ENCODE measurements at places on chromosomes 3 and 15.

DNA sequence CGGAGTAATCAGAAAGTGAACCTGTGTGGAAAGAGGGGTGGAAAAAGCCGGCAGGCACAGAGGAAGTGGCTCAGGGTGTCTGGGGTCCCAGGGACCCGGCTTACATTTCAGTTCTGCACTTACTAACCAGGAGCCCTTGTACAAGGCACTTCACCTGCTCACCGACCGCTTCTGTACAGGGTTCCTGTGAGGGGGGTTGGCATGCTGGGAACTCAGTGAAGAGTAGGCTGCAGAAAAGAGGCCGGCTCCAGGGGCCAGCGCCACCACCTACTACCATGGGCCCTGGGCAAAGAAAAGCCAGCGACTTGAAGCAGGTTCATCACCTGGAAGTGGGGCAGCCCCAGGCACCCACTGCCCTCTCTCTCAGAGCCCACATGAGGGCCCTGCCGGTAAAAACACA lies 6.2 kb downstream of the STIMATE start:
- DNase-seq: no peak

- DNase-seq: no peak
Observed at GRCh38 chr3:146187334-146187950, 26.5 kb upstream of the PLOD2 start.

GRCh38 chr3:11591391-11592282 lies 52.1 kb downstream of the VGLL4 start:
- no peak for DNase-seq

- no peak for DNase-seq
Observed at GRCh38 chr15:98953000-98953787, 54.4 kb downstream of the PGPEP1L start.

DNA sequence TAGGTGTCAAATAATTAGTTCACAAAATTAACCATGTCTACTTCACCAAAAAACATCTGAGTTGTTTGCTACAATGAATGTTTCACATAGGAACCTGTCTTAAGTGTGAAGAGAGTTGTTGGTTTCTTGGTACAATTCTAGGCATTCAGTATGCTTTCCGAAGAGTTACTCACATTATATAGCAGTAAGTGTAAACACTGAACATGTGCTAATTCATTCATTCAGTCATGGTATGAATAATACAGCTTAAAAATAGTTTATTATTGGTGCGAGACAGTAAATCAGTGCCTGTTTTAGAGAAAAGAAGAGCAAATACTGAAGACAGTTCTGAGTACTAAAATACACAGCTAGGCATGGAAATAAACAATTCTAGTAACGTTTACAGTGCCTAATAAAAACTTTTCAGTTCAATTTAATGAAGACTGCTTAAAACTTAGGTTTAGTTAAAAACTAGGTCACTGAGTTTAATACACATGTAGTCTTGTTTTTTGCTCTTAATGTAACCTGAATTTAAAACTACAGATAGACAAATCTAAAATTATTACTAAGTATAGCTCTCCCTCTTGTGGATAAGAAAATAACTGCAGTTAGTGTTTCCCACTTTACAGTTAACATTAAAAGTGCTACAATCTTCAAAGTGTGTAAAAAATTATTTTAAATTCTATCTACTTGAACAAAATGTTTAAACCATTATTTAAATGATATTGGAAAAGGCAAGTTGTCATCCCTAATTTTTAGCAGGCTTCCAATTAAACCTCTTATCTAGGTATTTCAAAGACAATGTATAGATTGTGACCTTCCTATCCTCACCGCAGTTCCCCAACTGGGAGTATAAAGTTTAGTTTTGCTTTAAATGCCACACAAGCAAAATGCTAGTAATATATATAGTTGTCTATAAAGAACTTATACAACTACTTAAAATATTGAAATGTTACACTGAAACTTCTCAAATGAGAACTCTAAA lies 20.1 kb upstream of the ZCWPW2 start:
- peak; percentile 9 for DNase-seq

DNA sequence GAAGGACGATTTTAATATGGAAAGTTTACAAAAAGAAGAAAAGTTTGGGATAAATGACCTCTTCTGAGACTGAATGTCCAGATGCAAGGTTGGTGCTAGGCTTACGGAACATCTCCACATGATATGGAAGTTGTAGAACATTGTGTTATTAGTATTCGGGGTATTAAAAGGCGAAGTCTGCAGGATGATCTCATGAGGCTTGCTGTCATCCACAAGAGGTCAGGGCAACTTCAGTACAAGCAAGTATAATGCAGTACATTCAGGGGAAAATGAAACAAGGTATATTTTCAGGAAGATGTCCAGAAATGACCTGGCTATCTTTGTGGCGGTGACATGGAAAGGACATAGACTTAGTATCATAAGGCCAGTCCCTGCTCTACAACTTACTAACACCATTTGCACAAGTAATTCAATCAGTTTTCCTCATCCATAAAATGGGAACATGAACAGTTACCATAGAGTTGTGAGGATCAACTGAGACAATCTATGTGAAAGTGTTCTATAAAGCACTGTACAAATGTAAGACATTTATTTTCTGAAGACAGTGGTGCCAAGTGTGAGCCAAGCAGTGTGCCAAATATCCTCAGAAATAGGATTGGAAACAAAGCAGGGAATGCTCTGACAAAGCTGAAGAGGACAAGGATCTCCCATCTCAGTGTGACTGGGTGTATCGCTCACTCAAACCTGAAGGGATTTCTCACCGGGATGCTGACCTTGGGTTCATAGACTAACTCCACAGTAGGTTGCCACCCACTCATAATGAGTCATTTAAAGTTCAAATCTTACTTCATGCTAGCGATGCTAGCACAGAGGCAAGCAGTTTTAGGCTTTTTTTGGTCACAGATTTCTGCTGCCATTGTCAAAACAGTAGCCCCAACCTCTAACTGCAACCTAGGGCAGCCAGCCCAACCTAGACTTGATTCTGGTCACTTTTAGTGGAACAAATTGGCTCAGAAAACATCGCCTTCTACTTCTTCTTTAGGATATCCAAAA lies 118.3 kb downstream of the TIGIT start:
- DNase-seq: no peak

DNA sequence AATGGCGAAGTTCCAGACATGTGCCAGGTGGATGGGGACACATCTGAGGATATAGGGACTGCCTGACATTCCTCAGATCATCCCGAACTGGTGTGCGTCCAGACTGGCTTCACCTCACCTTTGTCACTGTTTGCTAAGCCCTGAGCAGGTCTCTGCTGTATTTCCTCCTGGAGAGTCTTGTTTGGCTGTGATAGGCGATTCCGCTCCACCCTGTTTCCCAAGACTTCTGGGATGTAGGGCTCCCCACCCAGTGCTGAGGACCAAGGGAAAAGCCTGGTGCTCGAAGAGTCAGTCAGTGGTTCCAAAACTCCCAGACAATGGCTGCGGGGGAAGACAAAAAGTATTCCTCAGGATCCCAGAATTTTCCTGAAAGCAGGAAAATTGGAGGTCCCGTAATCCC lies 11.1 kb upstream of the FURIN start:
- DNase-seq: no peak

GRCh38 chr3:20125897-20126296 lies 60.1 kb downstream of the SGO1 start:
- no peak for DNase-seq

DNA sequence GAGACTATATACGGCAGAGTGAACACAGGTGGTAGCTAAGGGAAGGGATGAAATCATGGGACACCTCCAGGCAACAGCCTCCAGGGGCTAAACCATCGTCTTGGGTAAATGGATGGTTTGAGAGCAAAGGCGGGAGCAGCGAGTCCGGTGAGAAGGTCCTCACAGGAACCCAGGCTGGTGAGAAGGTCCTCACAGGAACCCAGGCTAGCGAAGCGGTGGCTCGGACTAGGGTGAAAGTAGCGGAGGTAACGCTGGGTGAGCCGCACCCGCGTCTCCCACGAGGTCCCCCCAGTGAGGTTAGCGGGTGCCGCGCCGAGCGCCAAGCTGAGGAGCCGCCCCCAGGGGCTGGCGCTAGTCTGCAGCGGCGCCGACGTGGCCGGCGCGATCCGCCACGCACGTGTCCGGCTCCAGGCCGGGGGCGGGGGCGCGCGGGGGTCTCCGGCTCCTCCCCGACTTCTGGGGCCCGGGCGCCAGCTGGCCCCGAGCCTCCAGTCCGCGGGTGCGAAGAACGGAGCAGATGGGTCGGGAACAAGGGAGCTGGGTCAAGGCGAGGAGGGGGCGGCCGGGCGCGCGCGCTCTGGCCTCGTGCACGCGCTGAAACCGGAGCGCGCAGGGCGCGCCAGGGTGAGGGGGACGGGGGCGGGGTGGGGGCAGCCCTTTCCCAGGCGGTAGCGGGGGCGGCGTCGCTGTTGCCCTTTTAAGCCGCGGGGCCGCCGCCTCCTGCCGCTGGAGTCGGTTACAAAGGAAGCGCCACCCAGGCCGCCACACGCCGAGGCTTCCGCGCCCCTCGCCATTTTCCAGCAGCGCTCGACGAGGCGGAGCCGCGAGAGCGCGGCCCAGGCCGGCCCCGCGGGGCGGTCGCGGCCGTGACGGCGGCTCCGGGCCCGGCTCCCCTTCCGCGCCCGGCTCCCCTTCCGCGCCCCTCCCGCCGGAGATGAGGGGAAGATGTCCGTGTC lies at the start of gene UBE2Q2:
Gene UBE2Q2, plus strand, starts transcription at position 726 of the 956 bp plus-strand sequence. Its CDS starts 220 bp downstream, at position 946.
- DNase-seq: peak; percentile 66

- DNase-seq: no peak
Observed at GRCh38 chr15:51450001-51450400, 108.5 kb downstream of the GLDN start.

DNA sequence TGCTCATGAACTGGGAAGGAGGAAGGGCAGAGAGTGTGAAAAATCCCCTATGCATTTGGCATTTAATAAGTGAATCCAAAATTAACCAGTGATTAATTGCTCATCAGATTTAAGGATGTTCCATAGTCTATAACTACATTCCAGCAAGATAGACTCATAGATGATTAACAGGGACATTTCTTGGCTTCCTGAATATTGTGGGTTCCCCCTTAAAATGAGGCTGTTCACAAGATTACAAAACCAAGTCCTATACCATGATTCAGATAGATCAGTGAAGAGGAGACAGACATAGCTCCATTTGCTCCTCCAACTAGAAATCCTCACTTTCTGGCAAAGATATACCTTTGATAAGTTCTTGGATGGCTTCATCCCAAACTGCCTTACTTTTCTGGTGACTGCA lies 15.4 kb downstream of the RASGRP1 start:
- no peak for DNase-seq

GRCh38 chr3:121885386-121885785 lies 8.8 kb upstream of the SLC15A2 start:
- no peak for DNase-seq

- DNase-seq: no peak
Observed at GRCh38 chr3:101530686-101531047, 17.7 kb upstream of the SENP7 start.

GRCh38 chr3:42037318-42037945 lies 53.7 kb upstream of the TRAK1 start:
- DNase-seq: no peak

DNA sequence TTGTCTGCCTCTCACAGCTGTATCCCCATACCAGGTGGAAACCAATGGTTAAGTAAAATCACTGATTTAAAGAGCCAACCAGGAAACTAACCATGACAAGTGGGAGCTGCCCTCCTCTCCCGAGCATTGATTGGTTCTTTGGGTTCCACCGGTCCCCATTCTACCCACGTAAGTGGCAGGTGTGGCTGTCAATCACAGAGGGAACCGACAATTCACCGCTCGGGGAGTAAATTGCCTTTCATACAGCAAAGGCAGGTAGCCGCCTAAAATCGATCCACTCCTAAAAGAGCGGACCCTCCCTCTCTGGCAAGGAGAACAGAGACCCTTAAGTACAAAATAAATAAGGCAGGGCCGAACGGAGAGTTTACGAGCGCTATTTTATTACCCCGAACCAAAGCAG lies 1.2 kb downstream of the ERC2 start:
- peak; percentile 92 for DNase-seq
